Suprapubic skin (tissue), 4 donors: ENCODE measurements at places on chromosomes 3 and 15. TPM values are rescaled to one million over a fixed set of nuclear protein-coding genes. Genes with fewer than 3 reads are reported as not detected.

GATA2 gene
- total RNA-seq: 6.4 TPM

FOXL2 gene
- total RNA-seq: not detected

MNS1 gene
- 1.6 TPM for total RNA-seq

GRCh38 chr15:94576889-94577533 lies 345.6 kb downstream of the MCTP2 start:
- no peak for DNase-seq
